HT-29 (cell line): ENCODE measurements at places on chromosomes 6 and 20.

GRCh38 chr20:29874476-29875202, 1382.8 kb upstream of the DEFB115 start:
- no peak for DNase-seq

GRCh38 chr6:82441047-82441855, 77.6 kb downstream of the TPBG start:
- no peak for DNase-seq

DNA sequence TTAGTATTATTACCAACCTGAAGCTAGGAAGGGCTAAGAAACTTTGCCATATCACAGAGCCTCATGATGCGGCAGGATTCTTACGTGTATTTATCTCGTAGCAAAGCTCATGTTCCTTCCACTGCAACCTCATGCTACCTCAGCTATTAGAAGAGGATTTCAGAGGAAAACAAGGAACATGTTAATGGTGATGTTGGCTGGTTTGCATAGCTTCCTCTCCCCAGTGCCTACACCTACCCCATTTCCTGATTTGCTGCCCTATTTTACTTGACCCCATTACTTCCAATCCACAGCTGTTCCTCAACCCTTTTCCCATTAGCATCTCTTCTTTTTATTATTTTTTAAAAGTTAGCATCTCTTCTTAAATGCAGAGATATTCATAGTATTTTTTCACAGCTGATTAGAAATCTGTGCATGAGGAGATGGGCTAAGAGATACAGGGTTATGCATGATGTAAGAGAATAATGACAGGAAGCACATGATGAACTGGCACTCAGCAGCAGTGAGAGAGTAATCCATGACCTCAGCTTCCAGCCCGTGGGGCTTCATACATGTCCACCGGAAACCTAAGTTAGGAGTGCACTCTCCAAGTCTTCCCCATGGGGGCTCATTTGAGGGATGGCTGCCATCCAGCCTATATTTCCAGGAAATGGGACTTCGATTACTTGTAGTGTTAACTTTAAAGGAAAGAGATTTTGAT, 106.1 kb upstream of the ASF1A start:
- DNase-seq = no peak

DNA sequence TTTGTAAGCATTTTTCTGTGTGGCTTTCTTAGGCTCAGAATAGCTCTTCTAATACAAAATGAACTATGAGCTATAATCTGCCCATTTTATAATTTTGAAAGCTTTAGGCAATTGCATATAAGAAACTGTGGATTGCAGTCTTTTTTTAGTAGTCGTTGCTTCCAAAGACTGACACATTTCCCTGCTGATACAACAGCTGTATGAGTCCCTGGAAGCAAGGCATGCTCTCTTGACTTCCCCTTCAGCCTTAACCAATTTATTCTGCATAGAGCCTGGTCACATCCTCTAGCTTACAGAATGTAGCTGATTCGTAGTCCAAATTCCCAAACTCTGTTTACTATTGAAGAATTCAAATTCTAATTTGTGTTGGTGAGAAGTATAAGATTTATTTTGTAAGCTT, 155.3 kb upstream of the EYA4 start:
- no peak for DNase-seq
